ENCODE measurements at places on chromosomes 1 and 21.

DNA sequence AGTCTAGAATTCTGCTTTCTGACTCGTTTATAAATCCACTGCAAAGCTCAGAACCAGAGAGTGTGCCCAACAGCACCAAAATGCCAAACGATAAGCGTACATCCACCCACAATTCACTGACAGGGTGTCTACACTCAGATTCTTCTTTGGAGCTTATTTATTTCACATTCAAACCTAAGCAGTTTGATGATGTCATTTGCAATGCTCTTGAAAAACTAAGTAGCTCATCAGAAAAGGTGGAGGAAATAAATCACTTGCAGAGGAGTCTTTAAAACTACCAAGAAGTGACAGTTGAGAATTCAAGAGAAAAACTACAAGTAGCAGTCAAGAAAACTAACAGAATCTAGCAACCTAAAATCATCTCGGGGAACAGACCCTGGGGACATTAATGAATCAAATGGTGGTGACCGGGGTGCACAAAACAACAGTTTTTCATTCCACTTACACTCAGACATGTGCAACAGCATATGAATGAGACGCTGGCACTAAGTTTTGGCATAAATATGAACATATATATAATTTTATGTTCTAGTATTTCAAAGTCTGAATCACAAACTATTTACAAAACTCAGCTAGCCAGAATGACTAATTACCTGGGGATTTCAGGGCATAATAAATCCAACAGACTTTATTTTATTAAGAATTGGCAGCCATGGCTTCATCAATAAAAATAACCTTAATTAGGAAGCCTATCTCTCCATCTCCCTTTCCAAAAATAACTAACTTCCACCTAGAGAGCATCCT lies 119.4 kb downstream of the SIPA1L2 start:
- DNase-seq = no peak

GRCh38 chr21:36207577-36208320 lies 51.1 kb downstream of the DOP1B start:
- no peak for DNase-seq

DNA sequence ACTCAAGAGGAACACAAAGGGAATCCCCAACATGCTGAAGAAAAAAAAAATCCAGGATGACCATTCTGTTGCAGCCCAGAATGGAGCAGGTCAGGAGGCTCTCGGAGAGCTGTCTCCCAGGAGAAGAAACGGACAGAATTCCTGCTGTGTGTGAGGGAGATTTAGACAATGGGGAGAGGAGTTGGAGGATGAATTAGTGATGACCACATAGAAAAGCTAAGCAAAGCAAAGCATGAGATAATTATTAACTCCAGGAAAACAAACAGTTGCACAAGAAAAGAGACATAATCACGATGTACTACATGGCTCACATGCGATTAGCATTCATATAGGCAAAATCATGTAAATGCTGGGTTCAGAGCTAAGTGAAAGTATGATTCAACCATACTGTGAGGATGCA lies 61.1 kb upstream of the SMYD2 start:
- DNase-seq = no peak

GRCh38 chr1:163845279-163845678 lies 523.5 kb downstream of the NUF2 start:
- DNase-seq = no peak

GRCh38 chr1:234862944-234863515 lies 253.1 kb upstream of the IRF2BP2 start:
- DNase-seq = no peak

- DNase-seq = no peak
Observed at GRCh38 chr1:151702936-151703335, 13.7 kb downstream of the CELF3 start.

GRCh38 chr1:32733582-32734321 lies 31.2 kb upstream of the SYNC start:
- no peak for DNase-seq

All from activated CD8-positive, alpha-beta memory T cell treated with anti-CD3 and anti-CD28 coated beads for 1 hour (primary cell).